Esophagus squamous epithelium (tissue), 5 donors: ENCODE measurements at places on chromosomes 6 and 20. TPM values are rescaled to one million over a fixed set of nuclear protein-coding genes. Genes with fewer than 3 reads are reported as not detected.

The TNNC2 gene
- total RNA-seq = not detected

DNA sequence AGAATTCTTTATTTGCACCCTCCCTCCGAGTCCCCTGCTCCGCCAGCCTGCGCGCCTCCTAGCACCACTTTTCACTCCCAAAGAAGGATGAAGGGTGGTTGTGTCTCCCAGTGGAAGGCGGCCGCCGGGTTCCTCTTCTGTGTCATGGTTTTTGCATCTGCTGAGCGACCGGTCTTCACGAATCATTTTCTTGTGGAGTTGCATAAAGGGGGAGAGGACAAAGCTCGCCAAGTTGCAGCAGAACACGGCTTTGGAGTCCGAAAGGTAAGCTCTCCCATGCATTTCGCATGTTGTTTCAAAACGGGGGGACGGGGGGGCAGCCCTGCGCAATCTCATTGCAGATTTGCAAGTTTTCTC is 357 bp downstream of the PCSK2 start:
- no peak for DNase-seq

DNA sequence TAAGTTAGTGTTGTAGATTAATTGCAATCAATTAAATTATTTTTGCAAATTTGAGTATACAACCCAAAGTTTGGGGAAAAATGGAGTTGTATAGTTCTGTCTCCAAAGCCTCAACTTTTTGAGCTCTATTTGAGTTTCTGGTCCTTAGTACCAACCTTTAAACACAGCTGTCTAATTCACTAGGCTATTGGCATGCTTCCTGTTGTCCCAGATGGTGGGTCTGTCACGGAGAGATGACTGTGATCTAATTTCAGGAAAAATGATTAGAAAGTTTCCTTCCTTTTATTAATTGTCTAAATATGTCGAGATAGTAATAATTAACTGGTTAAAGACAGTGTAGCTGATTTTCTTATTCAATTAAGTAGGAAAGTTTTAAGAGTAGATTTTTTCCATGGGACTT is 109.6 kb downstream of the SCAF8 start:
- DNase-seq = no peak

The TP53TG5 gene
- not detected for total RNA-seq

- no peak for DNase-seq
Measured at GRCh38 chr20:50717974-50718761, 13.2 kb upstream of the PARD6B start.

The TMEM151B gene
- not detected for total RNA-seq

DNA sequence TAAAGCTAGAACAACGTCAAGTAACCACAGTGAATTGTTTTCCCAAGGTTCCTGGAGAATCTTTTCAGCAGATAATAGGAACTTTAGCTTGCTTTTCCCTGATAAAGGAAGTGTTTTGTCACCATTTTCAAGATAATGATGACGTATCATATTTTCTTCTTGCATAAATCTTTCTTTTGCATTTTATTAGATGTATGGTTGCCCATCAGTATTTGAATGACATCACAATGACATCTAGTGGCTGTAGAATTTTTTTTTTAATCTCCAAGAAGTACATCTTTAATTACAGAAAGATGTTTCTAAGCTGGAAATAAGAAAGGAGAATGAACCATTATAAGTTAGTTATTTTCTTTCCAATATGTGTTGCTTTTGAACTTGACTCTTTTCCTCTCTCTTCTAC is 83.0 kb downstream of the CENPW start:
- DNase-seq = no peak

The JARID2 gene
- total RNA-seq = 19.6 TPM

The DACT2 gene
- total RNA-seq = 1.4 TPM

DNA sequence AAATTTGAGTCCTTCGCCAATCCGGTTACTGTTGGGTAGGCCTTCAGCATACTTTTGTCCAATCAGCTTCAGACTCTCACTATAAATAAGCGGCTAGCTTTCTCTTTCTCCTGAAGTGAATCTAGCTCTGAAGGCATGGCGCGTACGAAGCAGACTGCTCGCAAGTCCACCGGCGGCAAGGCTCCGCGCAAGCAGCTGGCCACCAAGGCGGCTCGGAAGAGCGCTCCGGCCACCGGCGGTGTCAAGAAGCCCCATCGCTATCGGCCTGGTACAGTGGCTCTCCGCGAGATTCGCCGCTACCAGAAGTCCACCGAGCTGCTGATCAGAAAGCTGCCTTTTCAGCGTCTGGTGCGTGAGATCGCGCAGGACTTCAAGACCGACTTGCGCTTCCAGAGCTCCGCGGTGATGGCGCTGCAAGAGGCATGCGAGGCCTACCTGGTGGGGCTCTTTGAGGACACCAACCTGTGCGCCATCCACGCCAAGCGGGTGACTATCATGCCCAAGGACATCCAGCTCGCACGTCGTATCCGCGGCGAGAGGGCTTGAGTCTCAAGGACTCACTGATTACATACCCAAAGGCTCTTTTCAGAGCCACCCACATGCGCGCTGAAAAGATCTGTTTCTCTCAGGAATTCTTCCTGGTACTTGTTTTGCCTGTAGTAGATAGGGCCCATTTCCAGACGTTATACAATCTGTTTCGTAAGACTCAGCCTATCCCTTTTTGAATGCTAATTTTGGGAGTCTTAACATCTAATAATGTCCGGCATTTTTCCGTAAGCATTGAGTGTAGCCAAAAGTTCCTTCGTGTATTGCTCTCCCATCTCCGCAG is 102.0 kb downstream of the OR2B2 start:
- no peak for DNase-seq

GRCh38 chr6:158970640-158971275 is 29.2 kb downstream of the RSPH3 start:
- DNase-seq = no peak

The CYP24A1 gene
- 12.3 TPM for total RNA-seq

DNA sequence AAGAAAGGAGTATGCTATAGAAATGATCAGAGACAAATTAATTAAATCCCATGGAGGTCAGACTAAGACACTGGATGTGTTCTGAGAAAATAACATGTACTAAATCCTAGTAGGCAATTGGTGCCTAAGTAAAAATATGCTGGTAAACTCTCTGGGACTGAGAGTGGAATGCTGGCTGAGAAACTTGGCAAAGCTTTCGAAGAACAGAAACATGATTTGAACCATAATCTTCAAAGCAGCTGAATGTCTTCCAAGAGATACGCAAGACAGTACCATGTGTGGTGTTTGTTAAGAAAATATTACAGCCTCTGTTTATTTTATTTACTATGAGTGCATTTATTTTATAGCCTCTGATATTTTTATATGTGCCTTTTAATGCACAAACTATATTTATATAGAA is 55.2 kb downstream of the EFHC1 start:
- DNase-seq = no peak

DNA sequence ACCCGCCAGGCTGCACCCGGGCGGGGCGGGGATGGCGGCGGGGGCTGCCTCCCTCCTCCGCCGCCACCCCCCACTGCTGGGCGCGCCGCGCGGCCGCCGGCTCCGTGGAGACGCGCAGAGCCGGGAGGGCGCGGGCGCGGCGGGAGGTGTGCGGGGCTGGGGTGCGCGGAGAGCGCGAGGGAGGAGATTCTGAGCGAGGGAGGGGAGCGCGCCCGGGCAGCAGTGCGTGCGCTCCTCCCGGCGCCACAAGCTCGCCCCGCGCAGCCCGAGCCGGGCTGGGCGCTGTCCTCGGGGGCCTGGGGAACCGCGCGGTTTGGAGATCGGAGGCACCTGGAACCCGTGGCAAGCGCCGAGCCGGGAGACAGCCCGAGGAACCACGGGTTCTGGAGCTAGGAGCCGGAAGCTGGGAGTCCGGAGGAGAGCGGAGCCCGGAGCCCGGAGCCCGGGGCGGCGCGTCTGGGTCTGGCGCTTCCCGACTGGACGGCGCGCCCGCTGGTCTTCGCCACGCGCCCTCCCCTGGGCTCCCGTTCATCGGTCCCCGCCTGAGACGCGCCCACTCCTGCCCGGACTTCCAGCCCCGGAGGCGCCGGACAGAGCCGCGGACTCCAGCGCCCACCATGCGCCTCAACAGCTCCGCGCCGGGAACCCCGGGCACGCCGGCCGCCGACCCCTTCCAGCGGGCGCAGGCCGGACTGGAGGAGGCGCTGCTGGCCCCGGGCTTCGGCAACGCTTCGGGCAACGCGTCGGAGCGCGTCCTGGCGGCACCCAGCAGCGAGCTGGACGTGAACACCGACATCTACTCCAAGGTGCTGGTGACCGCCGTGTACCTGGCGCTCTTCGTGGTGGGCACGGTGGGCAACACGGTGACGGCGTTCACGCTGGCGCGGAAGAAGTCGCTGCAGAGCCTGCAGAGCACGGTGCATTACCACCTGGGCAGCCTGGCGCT is at the start of gene NTSR1:
Gene NTSR1, plus strand, starts transcription at position 246 of the 946 bp plus-strand sequence. Its CDS starts 372 bp downstream, at position 618.
- DNase-seq = no peak

DNA sequence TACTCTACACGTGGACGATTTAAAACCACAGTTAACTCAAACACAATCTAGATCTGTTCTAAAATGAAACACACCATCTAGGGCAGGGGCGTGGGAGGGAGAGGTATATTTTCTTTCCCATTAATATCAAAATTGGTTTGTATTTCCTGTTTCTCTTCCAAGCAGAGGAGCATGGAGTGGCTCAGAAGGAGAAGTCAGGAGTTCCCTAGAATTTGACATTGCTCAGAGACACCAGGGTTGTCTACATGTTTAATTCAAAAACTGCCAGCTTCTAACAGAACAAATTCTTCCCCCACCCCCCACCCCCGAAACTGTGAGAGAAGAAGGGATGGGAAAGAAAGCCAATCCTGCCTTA is 2.3 kb downstream of the PREX1 start:
- no peak for DNase-seq
